Lung microvascular endothelial cell (primary cell): ENCODE measurements at places on chromosomes 13 and 19.

DNA sequence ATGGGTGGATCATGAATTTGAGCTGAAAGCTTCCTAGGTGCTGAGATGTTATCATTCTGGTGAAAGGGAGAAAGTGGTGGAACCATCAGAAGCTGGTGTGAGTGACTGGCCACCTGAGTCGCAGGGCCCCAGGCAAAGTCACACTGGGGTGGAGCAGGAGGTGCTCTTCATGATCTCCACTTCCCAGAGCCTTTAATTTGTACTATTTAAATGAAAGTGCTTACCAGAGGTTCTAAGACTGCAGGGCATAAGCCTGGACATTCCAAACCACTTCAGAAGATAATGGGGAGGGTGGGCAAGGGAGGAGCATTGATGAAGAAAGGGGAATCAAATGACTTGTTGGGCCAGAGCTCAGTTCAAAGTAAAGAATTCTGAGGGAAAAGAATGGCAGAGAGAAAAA lies 156.1 kb downstream of the RGCC start:
- DNase-seq, result no peak

DNA sequence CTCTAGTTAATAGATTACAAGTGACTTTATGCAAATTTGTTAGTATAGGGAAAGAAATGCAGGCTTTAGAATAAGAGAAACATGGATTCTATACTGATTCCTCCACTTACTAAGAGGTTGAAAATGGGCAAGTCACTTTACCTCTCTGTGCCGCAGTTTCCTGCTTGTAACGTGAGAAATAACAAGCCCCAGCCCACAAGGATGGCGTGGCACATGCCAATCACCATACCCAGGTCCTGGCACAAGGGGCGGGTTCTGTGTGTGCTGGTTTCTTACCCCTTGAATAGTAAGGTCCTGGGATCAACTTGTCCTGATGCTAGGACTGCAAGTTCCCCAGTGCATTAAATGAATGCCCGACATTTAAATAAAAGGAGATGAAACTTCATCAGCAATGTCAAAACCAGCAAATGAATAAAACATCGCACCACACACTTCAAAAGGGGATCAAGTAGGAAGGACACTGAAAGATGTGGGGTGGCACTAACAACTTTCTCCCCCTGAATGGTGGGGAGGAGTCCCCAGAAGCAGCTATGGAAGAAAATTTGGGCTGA lies 7.9 kb upstream of the SIGLEC9 start:
- no peak for DNase-seq

DNA sequence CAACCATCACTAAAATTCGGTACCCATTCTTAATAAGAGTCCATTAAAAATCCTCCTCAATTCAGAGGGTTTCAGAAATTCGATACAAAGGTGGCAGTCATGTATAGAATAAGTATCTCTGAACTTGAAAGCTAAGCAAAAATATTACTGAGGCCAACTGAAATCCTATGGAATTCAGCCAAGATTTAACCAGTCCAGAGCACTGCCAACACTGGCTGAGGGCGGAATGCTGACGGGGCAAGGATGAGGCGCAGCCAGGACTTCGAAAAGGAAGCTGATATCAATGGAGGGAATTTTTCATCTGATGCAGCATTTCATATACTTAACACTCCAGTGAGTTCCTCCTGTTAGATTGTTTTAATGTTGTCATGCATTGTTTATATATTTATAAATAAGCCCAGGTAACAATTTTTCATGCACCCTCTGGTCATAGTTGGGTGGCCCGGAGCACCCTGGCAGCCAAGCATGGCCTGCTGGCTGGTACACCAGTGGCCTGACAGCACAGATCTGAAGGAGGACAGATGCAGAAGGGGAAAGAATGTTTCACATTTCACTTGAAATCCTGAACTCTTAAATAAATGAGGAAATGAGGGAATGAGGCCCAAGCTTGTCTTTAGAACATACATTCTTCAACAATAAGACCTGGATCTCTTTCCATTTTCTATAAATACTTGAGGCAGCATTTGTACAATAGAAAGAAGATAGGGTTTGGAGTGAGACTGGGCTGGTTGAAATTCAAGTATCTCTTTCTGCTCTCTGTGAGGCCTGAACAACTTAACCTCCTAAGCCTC lies 41.5 kb downstream of the WDFY2 start:
- peak; percentile 59 for DNase-seq

GRCh38 chr19:23771761-23772674 lies 13.3 kb upstream of the ZNF681 start:
- DNase-seq, result no peak

DNA sequence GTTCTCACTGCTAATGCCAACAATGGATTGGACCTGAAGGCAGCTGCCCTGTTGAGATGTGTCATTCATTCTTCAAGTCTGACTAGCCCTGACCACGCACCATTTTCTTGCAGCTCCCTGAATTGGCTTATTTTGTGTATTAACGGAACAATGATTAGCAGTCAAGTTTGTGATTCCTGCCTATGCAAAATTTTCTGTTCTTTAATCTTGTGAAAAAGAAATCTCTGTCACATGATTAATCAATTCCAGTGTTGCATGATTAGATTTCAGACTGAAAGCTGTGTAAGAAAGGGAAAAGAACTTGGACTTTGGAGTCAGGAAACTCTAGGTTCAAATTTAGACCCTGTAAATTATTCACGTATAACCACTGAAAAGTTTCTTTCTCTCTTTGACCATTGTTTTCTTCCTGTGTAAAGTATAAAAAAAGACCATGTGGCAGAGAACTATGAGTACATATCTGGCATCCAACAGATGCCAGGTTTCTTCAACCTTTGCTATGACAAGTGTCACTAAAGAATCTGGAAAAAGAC lies 64.5 kb upstream of the SLC10A2 start:
- DNase-seq, result no peak

DNA sequence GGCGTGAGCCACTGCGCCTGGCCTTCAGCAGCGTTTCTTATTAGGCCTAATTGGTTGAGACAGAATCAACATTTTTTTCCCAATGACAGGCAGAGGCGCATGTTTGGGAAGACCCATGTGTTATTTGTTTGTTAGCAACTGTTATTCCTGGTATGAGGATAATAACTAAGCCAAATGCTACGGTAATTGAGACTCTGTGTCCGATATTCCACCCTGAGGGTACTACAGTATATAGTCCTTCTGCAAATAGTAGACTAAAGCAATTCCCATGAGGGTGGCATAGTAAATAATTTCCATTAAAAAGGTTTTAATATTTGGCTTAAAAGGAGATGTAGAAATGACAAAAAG lies 18.4 kb upstream of the CCL25 start:
- no peak for DNase-seq

DNA sequence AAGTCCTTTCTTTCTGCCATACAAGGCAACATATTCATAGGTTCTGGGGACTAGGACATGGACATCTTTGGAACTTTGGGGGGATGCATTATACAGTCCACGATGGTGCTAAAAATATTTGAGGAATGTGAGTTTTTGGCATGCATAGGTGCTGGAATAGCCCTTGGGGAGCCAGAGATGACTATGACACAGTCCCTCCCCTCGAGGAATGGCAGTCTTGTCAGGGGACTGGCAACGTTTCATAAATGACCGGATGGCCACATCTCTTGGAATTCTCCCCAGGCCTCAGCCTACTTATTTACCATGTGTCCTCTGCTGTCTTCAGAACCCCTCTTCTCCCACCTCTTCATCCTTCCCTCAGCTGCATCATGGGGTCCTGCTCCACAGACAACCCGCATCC lies 13.6 kb downstream of the MEIOSIN start:
- DNase-seq, result no peak

- DNase-seq, result no peak
Measured at GRCh38 chr13:83929157-83929556, 46.9 kb upstream of the SLITRK1 start.

- peak; percentile 68 for DNase-seq
Measured at GRCh38 chr19:18762125-18763023, 28.7 kb downstream of the COMP start.

- peak; percentile 75 for DNase-seq
Measured at GRCh38 chr19:52535771-52536447, 8.4 kb downstream of the ZNF808 start.

GRCh38 chr13:106299621-106300020 lies 235.8 kb downstream of the EFNB2 start:
- DNase-seq, result no peak

DNA sequence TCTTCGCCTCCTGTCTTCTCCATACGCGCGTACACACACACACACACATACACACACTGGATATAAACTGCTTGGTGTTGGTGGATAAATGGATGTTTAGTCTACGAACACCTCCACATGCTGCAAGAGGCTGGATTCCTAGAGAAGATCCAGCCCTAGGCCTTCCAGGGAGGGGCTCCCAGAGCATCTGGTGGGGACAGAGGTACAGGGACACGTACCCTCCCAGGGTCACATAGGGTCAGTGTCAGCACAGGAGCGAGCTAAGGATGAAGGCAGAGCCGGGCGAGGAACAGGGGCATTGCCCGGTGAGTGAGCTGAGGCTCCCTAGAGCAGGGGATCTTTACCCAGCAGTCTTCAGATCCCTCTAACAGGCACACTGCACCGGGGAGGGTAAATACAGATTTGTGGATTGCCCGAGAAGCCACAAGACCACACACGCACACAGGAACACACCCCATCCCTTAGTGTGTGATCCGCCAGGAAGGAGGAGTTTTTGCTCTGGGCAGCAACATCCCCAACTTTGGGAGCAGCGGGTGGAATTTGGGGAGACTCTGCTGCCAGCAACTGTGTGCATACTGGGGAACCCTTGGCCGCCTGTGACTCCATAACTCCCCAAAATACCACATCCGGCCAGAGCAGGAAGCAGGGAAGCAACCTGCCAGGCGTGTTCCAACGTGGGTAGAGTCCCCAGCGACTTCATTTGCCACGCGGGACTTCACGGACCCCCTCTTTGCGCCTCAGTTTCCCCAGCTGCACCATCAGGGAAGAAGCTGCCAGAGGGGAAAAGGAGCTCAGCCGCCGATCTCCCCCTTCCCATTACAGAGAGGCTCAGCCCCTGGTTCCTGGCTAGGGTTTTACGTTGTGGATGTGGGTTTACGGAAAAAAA lies 5.8 kb upstream of the TLE2 start:
- peak; percentile 12 for DNase-seq

DNA sequence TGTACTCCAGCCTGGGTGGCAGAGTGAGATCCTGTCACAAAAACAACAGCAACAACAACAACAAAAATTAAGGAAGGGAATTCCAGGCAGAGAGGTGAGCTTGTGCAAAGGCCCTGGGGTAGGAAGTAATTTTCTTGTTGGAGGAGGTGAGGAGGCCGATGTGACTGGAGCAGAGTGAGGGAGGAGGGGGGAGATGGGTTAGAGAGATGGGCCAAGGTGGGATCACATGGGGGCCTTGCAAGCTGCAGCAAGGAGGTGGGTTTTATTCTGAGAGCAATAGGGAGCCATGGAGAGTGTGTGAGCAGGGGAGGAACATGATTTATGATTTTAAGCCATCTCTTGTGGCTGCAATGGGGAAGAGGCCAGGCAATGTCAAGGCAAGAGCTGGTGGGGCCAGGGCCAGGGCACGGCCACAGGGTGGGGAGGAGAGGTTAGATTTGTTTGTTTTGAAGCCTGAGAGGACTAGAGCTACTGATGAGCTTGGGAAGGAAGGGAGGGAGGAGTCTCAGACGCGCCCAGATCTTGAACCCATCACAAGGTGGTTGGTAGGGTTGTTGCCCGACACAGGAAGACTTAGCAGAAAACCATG lies 12.5 kb upstream of the COMP start:
- no peak for DNase-seq
